ENCODE measurements at places on chromosomes 7 and 10.

GRCh38 chr7:23105086-23105643 lies 420 bp upstream of the KLHL7 start:
- no peak for DNase-seq

DNA sequence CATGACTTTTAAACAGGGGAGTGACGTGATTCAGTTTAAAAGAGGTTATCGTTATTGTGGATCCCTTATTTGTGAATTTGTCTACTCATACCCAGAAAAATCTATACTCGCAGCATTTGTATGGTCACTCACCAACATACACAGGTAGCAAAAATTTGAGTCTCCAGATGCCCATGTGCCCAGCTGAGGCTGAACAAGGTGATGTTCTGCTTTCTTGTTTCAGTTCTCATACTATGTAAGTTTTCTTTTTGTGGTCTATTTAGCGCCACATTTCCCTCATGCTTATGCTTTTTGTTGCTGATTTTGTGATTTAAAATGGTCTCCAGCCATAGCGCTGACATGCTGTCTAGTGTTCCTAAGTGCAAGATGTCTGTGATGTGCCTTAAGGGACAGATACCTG lies 312.9 kb upstream of the SEMA3A start:
- no peak for DNase-seq

- DNase-seq = no peak
Measured at GRCh38 chr7:36604806-36605205, 119.5 kb downstream of the AOAH start.

- no peak for DNase-seq
Measured at GRCh38 chr7:46583656-46584055, 662.6 kb upstream of the IGFBP3 start.

DNA sequence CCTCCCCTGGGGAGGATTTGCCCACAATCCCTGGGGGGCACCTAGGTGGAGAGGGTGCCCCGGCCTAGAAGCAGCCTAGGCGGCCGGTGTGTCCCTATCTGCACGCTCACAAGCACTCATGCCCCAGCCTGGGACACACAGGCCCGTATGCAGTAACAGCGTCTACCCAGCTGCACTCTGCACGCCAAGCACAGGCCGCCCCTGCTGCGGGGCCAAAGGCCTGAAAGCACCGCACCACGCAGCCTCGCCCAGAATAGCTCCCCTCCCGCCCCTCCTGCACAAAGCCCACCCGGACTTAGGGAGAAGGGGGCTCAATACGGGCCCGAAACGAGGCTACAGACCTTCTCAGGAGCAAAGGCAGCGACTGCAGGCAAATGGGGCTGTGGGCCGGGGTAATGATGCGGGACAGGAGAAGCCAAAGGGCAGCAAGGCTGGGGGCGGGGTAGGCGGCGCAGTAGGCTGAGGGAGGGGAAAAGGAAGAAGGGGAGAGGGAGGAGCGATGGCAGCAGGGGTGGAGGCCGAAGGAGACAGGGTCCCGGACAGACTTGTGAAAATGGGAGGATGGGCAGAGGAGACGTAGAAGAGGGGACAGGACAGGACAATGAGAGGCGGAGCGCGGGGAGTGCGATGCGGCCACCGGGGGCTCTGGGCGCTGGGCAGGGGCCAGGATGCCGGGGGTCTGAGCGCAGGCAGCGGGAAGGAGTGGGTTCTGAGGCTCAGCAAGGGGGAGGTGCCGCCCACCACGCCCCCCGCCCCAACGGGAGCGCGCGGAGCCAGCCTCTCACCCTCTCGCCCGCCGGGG lies 544 bp downstream of the GPRIN2 start:
- no peak for DNase-seq

DNA sequence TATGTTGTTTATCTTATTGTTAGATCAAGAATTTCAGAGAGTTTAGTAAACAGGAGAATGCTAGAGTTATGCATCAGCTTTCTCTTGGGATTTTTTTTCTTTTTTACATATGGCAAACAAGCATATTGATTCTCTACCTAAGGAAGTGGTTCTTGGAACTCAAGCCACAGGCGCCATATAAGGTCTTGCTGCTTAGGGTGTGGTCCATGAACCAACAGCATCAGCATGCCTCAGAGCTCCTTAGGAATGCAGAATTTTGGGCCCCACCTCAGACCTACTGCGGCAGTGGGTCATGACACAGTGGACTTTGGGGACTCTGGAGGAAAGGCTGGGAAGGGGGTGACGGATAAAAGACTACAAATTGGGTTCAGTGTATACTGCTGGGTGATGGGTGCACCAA lies 230.8 kb downstream of the SKAP2 start:
- no peak for DNase-seq

DNA sequence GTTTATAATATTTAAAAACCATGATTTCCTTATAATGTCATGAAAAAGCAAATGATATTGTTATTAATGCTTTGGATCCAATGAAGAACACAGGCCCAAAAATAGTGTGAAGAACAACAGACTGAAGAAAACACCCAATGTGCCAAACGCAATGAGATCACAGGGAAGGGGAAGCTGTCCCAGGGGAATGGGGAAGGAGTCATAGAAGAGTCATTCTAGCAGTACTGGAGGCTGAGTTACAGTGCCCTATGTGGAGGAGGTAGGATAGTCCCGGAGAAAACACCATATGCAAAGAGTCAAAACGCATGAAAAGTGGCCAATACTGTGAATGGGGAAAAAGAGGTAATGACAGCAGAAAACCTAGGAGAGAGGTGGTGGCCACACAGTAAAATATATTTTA lies 50.9 kb downstream of the TPK1 start:
- no peak for DNase-seq

DNA sequence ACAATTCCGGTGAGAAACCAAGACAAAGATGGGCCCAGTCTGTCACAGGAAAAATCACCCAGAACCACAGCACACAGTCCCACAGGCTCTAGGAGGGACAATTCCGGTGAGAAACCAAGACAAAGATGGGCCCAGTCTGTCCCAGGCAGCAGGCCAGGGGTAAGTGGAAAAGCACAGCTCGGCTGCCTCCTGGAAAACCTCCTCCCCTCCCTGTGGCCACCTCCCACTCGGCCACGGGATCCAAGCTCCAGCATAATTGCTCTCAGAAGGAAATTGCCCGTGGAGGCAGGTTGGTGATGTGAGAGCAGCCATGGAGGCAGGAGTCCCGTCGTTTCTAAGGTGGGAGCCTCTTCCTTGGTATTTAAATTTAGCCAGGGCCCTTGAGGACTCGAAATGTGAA lies 95.7 kb downstream of the PLXNA4 start:
- DNase-seq = no peak

- DNase-seq = no peak
Measured at GRCh38 chr7:14846405-14846804, 56.1 kb downstream of the DGKB start.

- no peak for DNase-seq
Measured at GRCh38 chr7:17063045-17063383, 181.2 kb upstream of the AGR3 start.

DNA sequence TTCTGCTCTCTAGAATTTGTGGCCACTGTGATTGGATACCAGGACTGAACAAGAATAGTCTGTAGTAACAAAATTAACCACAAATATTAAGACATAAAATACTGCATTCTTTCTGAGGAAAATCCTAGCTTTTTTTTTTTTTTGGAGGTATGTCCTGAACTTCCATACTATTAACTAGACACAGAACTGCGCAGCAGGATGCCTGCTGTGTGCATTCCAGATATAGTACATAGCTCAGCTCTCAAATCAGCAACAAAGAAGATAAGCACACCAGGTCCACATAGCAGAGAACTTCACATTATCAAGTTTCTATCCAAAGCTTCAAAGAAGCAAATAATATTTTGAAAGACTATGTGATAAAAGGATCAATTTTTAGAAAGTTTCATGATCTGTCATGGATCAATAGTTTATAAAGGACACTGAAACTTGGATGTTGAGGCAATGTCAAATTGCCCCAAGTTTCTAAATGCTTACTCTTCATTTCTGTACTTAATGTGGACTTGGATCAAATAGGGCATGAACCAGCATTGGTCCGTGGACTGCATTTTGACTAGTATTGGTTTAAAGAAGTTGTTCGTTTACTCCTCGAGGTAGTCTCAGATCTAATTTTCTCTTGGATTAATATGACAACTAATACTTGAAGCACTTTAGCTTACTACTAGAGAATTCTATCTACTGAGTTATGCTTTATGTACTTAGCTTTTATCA lies 15.4 kb downstream of the NAMPT start:
- no peak for DNase-seq

- DNase-seq = no peak
Measured at GRCh38 chr10:48526846-48527505, 77.9 kb downstream of the ARHGAP22 start.

- no peak for DNase-seq
Measured at GRCh38 chr7:55148571-55148970, 129.8 kb downstream of the EGFR start.

DNA sequence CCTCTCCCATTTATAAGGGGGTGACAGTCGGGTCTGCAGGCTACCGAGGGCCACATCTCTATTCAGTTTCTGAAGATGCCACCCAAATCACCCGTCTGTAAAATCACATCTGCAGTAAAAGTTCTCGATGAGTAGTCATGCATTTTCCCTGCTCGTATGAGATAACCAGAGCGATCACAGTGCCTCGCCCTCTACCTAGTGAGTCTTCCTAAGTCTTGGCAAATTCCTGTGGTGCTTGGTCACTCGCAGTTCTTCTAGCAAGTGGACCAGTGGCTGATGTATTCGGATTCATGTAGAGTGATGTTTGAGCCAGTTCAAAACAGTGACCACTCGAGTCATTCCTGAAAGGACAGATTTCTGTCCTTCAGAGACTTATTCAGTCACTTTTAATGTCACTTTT lies 44.9 kb downstream of the INSYN2A start:
- no peak for DNase-seq

GRCh38 chr7:927031-927671 lies 27.3 kb downstream of the ADAP1 start:
- no peak for DNase-seq

DNA sequence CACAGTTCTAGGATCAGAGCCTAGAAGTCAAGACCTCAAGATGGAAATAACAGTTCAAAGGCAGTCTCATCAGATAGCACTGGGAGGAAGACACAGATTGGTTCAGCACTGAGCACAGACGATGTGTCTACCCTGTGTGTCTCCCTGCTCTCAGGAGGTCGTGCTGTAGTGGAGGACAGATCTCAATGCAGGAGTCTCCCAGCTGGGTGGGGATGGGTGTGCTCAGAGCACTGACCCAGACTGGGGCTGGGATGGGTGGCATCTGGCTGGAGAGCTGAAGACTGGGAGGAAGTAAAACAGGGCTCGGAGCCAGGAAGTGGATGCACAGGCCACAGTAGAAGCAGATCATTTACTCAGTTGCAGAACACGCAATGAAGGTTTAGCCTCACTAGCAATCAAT lies 69.5 kb upstream of the GDF10 start:
- no peak for DNase-seq

DNA sequence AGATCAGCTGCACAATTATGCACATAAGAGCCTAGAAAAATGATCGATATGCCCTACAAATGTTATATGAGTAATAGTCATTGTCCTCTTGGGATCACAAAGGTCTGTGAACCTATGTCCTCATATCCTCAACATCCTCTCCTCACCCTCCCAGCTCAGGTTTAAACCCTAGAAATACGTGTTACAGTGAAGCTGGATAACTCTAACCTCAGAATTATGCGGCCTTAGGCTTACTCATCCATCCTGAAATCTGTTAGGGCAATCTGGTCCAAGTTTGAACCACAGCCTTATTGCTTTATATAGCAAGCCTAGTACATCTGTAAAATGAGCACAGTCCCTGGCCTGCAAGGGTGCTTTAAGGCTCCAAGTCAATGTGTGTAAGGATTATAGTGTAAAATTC lies 84.2 kb upstream of the FRMD4A start:
- DNase-seq = no peak

DNA sequence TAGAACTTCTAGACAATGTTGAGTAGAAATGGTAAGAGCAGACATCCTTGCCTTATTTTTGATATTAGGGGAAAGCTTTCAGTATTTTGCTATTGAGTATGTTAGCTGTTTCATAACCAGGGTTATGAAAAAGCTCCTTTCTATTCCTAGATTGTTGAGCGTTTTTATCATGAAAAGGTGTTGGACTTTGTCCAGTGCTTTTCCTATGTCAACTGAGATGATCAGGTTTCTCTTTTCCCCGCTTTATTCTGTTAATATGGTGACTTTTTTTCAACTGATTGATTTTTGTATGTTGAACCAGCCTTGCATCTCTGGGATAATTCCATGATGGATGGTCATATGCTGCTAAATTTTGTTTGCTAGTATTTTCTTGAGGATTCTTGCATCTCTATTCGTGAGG lies 58.5 kb downstream of the LCOR start:
- DNase-seq = no peak

GRCh38 chr7:78326876-78327275 lies 528.3 kb downstream of the PHTF2 start:
- no peak for DNase-seq

- no peak for DNase-seq
Measured at GRCh38 chr7:70997261-70997660, 134.7 kb upstream of the GALNT17 start.

DNA sequence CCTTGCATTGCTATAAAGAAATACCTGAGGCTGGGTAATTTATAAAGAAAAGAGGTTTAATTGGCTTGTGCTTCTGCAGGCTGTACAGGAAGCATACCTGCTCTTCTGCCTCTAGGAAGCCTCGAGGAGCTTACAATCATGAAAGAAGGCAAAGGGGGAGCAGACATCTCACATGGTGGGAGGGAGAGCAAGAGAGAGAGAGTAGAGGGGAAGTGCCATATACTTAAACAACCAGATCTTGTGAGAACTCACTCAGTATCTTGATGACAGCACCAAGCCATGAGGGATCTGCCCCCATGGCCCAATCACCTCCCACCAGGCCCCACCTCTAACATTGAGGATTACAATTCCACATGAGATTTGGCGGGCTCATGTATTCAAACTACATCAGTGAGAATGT lies 79.1 kb upstream of the HECW1 start:
- DNase-seq = no peak

- no peak for DNase-seq
Measured at GRCh38 chr7:67525588-67525987, 529.0 kb downstream of the TYW1 start.

- no peak for DNase-seq
Measured at GRCh38 chr7:141976524-141977245, 3.1 kb upstream of the TAS2R38 start.

DNA sequence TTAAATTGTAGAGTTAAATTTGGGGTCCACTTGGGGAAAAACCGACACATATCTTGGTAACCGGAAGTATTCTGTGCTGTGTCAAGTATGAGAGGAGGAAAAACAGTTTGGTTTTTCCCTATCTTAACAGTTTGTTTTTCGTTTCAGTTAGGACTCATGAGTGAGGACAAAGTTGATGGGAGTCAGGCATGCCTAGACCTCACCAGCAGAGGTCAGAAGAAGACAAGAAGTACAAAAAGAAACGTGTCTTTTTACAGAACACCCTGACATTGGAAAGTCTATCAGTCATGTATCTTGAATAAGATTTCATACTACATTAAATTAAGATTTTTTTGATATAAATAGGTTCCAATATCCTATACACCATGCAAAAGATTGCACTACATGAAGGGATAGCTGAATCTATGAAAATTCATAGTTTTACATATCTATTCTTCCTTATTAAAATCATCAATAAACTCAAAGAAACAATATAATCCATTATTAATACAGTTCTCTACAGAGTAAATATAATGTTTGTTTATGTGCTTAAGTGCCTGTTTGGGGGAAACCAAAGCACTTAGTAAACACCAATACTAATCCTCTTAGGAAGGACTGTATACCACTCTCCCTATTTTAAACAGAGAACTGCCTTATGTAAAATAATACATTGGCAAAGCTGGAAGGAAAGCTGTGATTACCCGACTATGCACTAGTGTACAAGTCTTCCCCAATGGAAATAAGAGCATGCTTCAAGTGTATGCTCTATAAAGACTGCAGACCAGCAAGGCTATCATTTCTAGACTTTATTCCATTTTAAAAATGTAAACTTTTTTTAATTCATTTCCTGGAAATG lies 95.6 kb downstream of the USP6NL start:
- no peak for DNase-seq
